ENCODE measurements at places on chromosomes 12 and 14.

GRCh38 chr12:9041321-9041720 is 52.0 kb downstream of the KLRG1 start:
- DNase-seq = no peak

DNA sequence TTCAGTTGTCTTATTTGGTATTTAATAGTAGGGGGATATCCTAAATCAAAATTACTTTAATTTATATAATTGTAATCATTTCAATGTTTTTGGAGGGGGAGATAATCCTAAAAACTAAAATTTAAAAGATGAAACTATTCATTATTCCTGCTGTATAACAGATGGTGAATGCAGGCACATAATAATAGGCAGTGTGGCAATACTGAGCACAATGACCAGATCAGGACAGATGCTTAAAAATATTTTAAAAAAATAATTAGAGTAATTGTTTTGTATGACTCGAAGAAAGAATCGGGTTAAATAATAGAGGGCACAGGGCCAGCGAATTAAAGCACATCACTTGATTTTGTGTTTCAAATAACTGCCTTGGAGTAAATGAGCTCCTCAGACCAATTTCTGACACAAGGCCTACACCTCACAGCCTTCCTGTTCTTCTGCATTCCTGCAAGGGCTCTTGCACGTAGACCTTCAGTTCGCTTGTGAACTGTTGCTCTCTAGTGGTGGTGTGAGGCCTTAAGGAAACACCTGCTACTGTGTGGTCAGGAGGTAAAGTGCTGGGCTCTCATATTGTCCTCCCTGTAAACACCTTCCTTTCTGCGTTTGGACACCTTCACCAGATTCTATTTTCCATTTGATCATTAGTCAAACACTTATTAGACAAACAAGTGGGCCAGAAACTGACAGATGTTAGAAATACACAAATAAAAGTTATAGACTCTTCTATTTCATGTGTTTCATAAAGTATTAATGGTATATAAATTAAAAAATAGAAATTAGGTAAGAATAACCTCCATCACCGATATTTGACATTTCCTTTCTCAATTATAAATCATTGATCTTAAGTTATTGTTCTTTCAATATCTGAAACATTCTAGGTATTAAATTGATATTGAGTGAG is 29.3 kb upstream of the KLRF1 start:
- DNase-seq = peak; percentile 41

- no peak for DNase-seq
Measured at GRCh38 chr14:73240816-73241480, 3.6 kb downstream of the PAPLN start.

GRCh38 chr14:61562321-61563161 is 132.8 kb upstream of the HIF1A start:
- DNase-seq = peak; percentile 97

GRCh38 chr14:24734917-24735500 is 101.0 kb upstream of the GZMB start:
- no peak for DNase-seq

- DNase-seq = no peak
Measured at GRCh38 chr12:64650762-64651161, 40.5 kb downstream of the RASSF3 start.

GRCh38 chr12:43336962-43337555 is 214.9 kb downstream of the ADAMTS20 start:
- peak; percentile 25 for DNase-seq

DNA sequence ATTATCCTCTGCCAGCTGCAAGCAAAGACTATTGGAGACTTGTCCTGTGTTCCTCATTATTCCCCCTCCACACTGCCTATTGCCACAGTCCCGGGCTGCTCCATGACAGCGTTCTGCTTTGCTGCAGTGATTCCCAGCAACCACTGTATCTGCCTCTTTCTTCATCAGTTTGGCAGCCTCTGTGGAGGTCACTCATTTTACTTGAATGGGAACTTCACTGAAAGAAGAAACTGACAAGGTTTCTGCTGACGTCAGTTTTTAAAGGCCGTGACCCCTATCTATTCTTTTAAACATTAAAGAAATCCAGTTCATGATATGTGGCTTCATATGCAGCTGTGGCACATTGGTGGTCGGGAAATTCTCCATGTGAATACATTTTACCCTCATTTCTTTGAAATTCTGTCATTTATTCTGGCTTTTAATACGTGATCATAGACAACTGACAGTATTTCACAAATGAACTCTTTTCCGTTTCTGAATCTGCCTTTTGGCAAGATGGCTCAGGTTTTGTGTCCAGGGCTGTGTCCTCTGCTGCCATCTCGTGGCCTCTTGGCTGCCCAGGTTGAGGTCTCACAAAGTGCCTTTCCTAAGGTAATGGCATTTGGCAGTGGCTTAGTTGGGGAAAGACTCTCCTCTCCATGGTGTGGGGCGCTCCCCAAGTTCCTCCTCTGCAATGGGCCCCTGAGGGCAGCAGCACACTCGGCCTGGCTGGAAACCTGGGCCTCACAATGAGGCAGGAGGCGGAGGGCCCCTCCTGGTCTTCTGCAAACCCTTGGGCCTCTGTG is 5.8 kb downstream of the TMEM253 start:
- peak; percentile 57 for DNase-seq

DNA sequence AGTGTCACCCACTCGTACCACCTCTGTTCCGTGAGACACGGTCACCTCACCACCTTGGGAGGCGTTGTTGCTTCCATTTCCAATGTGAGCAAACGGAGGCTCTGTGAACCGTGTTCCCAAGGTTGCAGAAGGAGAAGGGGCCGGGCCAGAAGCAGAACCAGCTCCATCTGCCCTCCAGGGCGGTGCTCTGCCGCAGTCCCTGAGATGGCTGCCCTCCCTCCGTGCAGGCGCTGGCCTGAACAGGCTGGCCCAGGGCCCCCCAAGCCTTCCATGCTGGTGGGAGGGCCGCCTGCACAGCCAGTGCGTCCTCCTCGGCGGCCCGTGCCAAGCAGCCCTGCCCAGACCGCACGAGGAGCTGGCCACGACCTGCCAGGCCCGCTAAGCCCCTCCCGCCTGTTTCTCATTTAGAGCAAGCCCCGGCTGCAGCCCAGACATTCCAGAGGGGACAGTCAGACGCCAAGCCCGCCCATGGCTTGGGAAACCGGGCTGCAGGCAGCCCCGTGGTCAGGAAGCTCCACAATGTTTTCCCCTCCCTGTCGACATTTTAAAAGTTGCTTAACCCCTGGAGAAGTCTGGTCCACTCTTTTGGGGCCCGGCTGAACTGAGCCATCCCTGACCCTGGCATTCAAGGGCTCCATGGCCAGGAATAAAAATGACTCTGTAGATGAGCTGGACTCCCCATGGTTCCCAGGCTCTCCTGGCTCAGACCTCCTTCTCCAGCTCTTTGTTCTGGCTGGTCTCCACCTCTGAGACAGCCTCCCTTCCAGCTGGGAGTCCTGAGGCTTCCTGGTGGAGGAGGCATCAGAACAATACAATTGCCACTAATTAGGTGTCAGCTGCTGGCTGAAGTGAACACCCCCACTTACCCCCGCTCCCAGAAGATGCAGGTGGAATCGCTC is 236.0 kb downstream of the BCL11B start:
- DNase-seq = peak; percentile 97

DNA sequence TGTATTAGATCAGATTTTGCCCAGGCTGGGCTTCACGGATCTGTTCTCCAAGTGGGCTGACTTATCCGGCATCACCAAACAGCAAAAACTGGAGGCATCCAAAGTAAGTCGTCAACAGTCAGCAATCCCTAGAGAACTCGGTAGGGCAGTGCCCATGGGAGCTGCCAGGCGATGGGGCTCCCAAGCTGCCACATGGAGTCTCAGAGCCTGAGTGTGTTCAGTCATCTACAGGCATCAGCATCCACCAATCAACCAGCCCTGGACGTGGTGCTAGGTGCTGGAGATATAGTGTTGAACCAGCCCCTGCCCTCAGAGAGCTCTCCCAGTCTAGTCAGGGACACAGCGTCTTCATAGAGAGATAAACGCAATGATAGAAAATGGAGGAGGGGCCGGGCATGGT is 6.9 kb downstream of the SERPINA4 start:
- no peak for DNase-seq

DNA sequence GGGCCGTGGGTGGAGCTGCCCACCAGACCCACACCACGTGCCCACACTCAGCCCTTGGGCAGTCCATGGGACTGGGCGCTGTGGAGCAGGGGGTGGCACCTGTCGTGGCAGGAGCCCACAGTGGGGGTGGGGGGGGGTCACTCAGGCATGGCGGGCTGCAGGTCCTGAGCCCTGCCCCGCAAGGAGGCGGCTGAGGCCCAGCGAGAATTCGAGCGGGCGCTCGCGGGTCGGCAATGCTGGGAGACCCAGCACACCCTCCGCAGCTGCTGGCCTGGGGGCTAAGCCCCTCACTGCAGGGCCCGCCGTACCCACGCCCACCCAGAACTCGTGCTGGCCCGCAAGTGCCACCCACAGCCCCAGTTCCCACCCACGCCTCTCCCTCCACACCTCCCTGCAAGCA is 132.6 kb upstream of the GARIN2 start:
- DNase-seq = no peak

Measured in RWPE1 (cell line).